ENCODE measurements at places on chromosomes 5 and 9.

- DNase-seq, result no peak
These were observed 33.3 kb downstream of the TAS2R1 start for GRCh38 chr5:9596824-9597223.

- DNase-seq, result no peak
These were observed 55.2 kb upstream of the JAK2 start for GRCh38 chr9:4929917-4930316.

DNA sequence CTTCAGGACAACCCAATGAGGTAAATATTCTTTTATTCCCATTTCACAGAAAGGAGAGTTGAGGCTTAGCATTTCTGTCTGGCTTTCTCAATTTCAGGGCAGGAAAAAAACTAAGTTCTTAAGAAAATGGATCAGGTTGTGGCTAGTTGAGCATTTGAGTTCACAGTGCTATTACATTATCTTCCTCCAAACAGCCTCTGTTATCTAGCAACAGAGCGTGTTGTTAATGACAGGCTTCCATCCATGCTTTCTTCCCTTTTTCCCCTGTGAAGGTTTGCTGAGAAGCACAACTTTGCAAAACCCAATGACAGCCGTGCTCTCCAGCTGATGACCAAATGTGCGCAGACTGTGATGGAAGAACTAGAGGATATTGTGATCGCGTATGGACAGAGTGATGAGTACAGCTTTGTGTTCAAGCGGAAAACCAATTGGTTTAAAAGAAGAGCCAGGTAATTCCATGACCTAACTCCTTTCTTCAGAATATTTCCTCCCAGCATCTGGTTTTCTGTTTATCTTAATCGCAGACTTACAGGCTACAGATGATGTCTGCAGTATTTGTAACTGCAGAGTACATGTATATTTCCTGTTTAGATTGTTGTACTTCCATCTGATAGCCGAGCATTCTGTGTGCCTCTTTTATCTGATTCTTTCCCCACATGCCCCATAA is 1.5 kb downstream of the THG1L start:
- DNase-seq, result no peak

DNA sequence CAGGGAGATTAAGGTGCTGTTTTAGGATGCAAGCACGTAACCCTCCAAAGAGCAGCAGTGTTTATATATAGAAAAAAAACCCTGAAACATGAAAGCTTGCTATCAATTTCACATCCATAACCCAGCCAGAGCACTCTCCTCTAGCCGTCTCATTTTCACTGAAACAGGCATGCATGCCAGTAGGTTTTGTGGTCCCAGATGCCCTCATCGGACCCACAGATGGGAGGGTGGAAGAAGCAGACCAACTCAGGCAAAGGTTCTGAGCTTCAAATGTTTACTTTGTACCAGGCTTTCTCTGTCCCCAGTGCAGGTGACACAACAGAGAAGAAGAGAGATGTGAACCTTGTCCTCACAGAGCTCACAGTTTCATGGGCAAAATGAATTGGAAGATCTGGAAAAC is 127.4 kb upstream of the ATP10B start:
- no peak for DNase-seq
